GM03348 (cell line): ENCODE measurements at places on chromosomes 3 and 15.

GRCh38 chr3:138424323-138424722 lies 10.1 kb upstream of the ESYT3 start:
- no peak for DNase-seq

DNA sequence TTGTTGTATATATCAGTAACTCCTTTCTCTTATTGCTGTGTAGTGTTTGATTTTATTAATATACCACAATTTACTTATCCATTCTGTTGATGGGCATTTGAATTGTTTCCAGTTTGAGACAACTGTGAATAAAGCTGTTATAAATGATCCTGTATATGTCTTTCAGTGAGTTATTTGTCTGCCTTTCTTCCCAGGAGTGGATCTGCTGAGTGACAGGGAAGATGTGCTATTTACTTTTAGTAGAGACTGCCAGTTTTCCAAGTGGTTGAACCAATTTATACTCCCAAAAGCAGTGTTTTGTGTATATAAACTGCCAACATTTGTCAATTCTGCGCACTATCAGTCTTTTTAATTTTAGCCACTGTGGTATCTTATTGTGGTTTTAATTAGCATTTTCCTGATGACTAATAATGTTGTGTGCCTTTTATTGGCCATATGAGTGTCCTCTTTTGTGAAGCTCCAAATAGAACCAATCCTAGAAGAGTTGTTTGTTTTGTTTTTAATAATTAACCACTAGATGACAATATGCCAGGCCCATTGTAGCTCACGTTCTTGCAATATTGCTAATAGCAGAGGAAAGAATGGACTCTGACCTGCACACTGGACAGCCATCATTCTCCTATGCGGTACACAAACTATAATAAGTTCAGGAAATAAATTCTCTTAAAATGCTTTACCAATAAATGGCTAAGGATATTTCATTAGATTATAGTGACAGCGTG lies 25.3 kb downstream of the TRANK1 start:
- DNase-seq = no peak

DNA sequence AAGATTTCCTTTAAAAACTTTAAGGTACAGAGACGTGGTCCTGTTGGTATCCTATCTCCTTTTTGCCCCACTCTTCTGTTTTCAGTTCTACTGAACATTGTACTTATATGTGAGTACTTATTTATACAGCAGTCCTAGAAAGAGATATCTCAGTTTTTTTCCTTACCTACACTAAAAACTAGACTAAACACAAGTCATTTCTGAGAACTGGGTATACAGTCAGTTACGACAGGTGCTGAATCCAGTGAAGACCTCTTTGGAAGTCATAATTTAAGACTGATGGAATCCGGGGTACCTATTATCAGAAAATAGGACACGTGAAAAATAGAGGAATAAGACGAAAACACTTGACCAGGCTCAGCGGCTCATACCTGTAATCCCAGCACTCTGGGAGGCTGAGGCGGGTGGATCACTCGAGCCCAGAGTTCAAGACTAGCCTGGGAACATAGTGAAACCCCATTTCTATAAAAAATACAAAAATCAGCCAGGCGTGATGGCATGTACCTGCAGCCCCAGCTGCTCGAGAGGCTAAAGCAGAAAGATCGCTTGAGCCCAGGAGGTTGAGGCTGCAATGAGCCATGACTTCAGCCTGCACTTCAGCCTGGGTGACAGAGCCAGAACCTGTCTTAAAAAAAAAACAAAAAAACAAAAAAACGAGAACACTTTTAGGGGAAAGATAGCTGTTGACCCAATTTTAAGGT lies 76.3 kb downstream of the KLHL25 start:
- DNase-seq = no peak

DNA sequence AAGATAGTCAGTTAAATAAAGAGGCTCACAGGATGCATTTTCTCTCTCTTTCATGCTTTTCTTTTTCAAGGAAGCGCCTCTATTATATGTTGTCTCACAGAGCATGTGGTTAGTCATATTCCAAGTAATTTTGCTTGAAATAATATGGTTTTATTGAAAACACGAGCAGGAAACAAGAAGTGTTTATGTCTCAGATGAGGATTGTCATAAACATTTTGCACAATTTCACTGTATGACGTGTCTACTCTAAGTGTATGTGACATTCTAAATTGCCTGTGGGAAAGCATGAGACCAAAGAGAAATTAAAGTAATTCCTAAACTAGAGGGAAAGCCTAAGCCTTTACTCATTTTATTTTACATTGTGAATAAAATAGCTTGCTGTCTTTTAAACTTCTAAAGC lies 818.6 kb downstream of the EPHA3 start:
- DNase-seq = no peak

GRCh38 chr3:123713211-123713610 lies 128.4 kb upstream of the HACD2 start:
- no peak for DNase-seq

- no peak for DNase-seq
Measured at GRCh38 chr15:85624291-85624801, 170.4 kb downstream of the KLHL25 start.
